ENCODE measurements at places on chromosomes 5 and 9. TPM values are rescaled to one million over a fixed set of nuclear protein-coding genes. Genes with fewer than 3 reads are reported as not detected.
A peak's percentile ranks its signal among the peaks of the same experiment; 100 is the strongest.

Gene SPINK5
- total RNA-seq: not detected

Gene EGFL7
- 2.2 TPM for total RNA-seq

DNA sequence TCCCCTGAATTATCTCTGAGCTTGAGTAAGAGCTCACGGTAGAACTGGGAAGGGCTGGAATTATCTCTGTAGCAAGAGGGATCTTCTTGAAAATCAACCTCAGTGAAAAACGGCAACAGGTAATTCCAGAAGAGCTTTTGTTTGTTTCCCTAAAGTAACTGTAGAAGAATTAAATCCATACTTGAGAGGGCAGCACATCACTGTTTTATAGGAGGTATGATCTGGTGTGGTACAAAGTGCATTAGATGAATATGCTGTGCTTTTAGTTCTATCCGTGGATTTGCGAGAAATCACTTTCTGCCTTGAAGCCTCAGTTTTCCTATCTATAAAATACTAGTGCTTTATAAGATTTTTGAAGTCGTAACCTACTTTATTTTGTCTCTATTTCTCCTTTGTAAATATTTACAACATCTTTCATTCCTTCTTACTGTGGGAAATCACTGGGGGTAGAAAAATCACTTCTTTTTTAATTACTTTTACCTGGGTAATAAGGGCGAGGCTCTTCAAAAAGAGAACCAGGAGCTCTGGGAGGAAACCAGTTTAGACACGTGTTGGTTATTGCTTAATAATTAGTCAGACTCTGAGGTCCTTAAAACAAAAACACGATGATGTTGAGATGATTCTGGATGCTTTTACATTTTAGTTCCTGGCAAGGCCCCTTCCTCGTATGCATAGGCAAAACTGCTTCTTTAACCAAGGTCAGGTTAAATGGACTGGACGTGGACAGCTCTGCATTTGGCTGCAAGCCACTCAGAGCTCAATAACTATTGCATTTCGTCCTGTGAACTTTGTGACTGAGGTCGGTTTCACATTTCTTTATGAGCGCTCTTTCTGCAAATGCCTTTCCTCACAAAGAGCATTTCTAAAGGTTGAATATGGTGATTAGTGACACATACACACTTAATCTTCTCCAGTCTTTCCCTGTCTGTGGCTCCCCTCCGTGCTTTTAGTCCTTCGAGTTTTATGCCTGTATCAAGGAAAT, 376.1 kb downstream of the BRINP1 start:
- DNase-seq: no peak

GRCh38 chr9:5577225-5577624, 51.7 kb upstream of the RIC1 start:
- no peak for DNase-seq

Gene ENTREP1
- total RNA-seq: not detected

GRCh38 chr9:23287390-23287789, 538.6 kb downstream of the ELAVL2 start:
- no peak for DNase-seq

DNA sequence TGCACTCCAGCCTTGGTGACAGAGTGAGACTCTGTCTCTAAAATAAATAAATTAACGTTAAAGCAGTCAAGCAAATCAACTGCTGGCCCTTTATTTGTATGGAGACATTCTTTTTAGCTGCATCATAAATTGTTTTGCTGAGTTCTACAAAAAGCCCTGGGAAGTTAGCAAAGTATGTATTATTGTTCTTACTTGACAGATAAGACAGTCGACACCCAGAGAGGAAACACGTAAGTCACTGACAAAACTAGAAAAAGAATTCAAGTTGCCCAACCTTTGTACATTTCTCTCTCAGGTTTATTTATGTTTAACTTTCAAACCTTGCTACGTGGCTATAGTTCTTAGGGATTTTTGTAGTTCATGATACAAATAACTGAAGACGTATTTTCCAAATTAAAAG, 40.4 kb upstream of the MACIR start:
- DNase-seq: peak; percentile 87

DNA sequence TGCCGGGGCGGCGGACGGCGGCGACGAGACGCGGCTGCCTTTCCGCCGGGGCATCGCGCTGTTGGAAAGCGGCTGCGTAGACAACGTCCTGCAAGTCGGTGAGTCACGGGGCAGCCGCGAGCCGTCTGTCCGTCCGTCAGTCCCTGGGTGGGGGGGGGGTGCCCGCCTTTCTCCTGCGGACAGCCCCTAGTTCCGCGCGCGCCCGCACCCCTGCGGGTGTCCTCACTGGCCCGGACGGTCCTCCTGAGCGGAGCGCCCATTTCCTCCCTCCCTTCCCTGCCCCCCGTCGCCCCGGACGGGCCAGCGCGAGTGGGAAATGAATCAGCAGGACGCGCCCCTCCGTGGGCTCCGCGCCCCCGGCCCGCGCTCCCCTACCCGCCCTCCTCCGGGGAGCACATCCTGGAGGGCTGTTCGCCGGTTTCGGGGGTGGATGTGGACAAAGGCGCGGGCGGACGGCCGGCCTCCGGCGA, 828 bp downstream of the ZSWIM6 start:
- peak; percentile 66 for DNase-seq

- DNase-seq: no peak
Measured at GRCh38 chr9:121760571-121760970, 109.1 kb downstream of the DAB2IP start.

GRCh38 chr5:124444147-124444775, 302.2 kb downstream of the ZNF608 start:
- DNase-seq: no peak

GRCh38 chr9:38376021-38376670, 16.4 kb upstream of the ALDH1B1 start:
- DNase-seq: no peak

GRCh38 chr5:97764700-97765099, 581.7 kb upstream of the RIOK2 start:
- DNase-seq: peak; percentile 94

DNA sequence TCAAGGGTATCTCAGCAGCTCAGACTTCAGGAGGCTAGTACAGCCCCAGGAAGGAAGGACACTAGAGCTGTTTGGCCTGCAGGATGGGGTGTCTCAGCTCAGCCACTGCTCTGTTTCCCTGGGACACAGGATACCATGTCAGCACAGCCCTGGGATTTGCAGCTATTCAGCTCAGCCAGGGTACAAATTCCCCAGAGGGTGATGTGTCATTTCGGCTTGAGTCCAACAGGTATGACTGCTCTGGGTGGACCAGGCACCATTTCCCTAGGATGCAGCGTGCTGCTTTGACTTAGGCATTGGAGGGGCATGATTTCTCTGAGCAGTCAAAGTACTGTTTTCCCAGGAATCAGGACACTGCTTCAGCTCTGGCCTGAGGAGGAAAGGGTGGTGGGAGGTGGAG, 130.1 kb downstream of the ARSB start:
- DNase-seq: no peak

Gene OR1J2
- not detected for total RNA-seq

DNA sequence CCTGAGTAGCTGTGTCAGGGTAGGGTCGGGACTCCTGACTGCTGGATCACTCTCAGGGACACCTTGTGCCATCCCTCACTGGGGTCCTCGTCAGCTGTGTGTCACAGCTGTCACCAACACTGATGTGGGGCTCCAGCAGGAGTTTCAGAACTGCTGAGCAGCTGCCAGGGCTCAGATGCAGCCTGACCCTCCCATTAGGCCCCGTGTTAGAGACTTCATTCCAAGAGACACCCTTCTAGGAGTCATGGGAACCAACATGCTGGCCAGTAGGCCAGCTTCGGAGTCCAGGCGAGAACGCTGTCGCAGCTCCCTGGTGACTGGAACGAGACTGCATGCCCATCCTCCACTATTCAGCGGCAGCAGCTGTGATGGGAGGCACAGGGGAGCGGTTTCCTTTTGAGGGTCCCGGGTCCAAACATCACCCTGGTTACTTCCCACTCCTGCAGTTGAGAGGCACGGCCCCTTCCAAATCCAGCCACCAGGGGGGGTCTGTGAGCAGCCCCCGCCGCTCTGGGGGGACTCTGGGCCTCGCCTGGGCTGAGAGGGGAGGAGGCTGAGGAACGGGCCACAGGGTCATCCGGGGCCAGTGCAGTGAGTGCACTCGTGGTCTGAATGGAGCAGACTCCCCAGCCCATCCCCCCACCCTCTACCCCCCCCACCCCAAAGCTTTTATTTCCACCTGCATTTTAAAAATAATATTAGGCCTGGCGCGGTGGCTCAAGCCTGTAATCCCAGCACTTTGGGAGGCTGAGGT, 12.6 kb upstream of the TCF7 start:
- no peak for DNase-seq

Gene DMRT2
- not detected for total RNA-seq

DNA sequence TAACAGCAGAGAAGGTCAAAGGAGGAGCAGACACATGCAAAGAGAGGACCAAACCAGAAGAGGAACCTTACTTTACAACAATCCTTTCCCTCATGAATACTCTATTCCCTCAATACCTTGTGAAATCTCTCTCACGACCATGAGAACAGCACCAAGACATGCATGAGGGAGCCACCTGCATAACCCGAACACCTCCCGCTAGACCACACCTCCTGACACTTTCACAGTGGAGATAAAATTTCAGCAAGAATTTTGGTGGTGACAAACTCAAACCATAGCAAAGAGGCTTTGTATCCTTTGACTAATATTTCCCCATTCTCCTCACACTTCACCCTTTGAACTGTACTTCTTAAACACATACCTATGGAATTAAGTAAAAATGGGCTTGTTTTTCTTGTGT, 101.7 kb downstream of the RORB start:
- DNase-seq: no peak

- no peak for DNase-seq
Measured at GRCh38 chr5:72167804-72168203, 60.5 kb downstream of the MAP1B start.

- DNase-seq: peak; percentile 84
Measured at GRCh38 chr5:142446131-142446959, 121.5 kb upstream of the SPRY4 start.

Gene STX17
- 11.7 TPM for total RNA-seq

Gene C5orf34
- total RNA-seq: 7.2 TPM

- DNase-seq: no peak
Measured at GRCh38 chr5:74231697-74232096, 408.8 kb downstream of the ENC1 start.

DNA sequence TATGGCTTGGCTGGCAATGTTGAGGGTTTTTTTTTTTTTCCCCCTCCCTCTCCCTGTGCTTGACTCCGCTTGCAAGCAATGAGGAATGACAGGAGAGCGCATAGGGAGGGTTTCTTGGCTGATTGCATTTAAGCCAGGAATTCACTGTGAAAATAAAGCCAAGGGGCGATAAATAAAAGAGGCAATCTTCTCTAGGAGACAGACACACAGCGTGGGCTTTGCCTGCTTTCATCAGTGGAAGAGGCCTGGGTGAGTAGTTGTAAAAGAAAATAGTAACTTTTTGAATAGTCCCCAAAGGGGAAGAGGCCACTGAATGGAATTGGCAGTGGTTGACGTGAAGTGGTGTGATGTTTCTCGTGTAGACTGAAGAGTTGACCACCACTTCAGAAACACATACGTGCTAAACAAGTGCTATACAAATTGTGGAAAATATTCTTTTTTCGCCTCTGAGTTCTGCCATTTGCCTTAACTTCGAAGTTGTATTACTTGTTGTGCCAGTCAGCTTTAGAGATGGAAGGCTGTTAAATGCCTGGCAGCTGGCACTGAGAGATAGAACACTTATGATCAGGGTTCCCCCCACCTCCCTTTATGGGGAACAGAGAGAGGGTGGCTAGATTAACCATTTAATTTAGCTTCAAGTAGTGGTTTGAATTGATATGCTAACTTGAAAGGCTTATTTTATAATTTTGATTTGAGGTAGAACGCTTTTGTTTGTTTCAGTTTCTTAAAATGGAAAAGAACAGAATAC, 3.0 kb downstream of the ZSWIM6 start:
- peak; percentile 76 for DNase-seq

DNA sequence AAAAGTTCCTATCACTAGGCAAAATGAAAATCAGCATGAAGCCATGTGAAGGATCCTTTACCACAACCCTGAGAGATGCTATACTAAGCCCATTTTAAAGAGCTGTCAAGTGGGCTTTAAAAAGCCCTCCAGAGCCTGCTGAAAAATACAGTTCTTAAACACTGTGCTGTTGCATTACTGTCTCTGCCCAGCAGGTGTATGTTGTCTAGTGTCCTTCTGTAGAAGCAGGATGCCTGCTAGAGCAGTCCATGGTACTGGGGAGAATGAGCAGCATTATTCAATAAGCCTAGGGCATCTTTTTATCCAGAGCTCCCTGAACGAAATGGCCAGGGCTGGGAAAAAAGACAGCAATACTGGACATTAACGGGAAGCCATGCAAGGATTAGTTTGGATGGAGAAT, 126.2 kb upstream of the PLCXD3 start:
- peak; percentile 28 for DNase-seq

DNA sequence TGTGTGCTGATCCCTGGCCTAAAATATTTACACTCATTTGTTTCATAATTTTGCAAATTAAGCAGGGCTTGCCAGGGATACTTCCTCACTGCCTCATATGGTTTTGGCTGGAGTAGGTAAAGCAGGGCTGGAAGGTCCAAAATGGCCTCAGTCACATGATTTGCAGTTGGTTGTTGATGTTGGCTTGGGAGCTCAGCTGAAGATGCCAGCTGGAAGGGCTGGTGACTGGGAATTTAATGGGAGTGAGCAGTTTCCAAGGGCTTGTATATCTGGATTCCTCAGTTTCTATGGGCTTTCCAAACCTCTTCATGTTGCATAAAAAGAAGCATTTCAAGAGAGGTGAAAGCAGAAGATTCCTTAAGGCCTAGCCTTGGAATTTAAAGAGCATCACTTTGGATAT, 729.3 kb downstream of the CDH18 start:
- no peak for DNase-seq

Gene RNF180
- 0.36 TPM for total RNA-seq

DNA sequence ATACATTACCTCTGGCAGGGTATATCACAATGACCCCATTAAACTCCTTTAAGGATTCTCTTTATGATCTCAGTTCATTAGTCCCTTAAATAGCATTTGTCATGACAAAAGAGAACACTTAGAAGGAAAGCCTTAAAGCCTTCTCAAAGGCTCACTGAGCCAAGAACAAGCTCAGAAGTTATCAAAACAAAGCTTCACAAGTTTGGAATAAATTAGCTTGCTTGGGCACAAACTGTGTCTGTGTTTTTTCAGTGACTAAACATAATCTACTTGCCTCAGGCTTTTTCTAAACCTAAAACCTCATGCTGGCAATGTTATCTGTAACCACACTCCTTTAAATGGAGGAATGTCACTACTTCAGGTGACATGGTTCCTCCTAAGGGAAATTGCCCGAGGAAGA, 1114.9 kb upstream of the C9orf72 start:
- DNase-seq: no peak

- DNase-seq: peak; percentile 72
Measured at GRCh38 chr5:99061711-99062110, 132.9 kb upstream of the CHD1 start.

Gene SLC6A18
- not detected for total RNA-seq

Gene CCDC180
- 0.90 TPM for total RNA-seq

DNA sequence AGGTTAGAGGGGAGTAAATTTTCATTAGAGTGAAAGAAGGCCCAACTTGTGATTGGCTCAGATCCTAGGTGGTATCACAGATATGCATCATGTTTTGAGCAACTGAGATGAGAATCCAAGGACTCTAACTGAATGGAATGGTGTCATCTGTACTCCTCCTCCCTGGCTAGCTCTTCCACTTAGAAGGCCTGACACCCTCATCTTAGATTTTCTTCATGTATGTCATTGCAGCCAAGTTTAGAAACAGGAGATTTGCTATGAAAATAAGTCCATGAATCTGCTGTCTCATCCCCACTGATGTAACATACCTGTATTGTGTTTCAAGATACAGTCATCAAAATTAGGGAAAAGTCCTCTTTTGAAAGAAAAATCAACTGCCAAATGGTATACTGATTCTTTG, 54.4 kb downstream of the ITGA1 start:
- no peak for DNase-seq

GRCh38 chr5:109695005-109695926, 5.5 kb downstream of the MAN2A1 start:
- no peak for DNase-seq

Data from IMR-90 (cell line).